ENCODE measurements at places on chromosomes 2 and 18.

DNA sequence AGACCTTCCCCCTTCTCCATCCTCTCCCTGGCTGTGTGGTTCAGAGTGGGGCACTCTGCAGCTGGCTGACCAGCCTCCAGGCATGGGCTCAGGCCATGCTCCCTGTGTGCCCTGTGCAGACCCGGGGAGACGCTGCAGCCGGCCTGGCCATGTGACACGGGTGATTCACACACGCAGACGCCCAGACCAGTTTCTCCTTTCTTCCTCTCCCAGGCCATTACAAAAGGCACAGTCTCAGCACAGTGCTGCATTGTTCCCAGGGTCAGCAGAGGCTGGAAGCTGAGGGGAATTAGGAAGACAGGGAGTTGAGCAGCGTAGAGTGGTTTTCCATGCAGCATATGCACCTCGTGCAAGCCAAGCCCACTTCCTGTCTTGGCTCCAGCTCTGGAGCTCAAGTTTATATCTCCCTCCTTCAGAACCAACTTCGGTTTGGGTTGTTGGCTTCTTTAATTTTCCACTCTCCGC, 288.5 kb downstream of the TNS1 start:
- DNase-seq = peak; percentile 68

DNA sequence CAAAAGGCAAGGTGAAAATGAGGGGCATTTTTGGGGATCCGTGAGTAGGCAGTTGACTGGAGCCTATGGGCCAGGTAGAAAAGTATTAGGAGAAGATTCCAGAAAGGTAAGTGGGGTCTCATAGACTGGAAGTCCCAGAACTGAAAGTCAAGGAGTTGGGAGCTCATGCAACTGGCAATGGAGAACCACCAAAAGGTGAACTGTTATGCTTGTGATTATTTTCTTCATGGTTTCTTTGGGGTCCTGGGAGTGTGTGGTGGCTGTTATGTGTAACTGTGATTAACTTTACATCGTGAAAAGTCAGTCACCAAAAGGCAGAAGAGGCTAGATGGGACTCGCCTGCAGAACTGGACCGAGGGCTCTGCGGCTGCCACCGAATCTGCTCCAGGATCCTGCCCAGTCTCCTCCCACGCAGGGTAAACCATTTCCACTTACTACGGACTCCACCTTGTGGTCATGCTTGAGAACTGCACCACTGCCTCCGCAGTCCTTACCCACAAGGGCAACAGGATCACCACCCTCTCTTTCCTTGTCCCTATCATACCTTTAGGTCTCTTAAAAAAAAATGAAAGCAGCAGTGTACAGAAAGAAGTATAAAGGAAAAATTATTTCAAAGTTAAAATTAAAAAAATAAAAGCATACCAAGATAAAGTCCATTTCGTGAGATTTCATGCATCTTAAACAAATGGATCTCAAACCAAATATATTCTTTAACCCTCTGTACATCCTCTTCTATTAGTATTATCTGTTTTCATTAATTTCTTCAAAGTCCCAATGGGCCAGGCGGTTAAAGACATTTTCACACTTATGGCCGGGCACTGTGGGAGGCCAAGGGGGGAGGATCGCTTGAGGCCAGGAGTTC, 15.6 kb upstream of the CEP68 start:
- peak; percentile 88 for DNase-seq

DNA sequence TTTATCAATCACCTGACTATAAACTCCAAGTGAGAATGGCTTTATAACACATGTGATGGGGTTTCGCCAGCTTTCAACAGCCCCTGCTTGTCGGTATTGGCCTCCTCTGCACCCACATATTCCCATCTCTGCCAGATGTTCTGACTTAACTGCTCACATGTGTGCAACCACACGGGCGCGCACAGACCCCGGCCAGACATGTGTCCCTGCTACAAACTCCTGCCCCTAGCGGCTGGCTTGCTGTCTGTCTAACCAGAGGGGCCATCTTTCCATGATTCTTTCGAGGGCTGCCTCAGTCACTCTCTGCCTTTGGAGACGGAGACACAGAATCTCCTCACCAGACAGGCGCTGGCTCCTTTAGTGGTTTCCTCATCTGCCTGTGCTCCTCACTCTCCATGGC, 15.3 kb downstream of the STON1 start:
- DNase-seq = peak; percentile 50

GRCh38 chr2:88027697-88028389, 11.5 kb upstream of the RNU2-63P start:
- no peak for DNase-seq

GRCh38 chr2:111977240-111977639, 77.8 kb upstream of the TMEM87B start:
- no peak for DNase-seq

DNA sequence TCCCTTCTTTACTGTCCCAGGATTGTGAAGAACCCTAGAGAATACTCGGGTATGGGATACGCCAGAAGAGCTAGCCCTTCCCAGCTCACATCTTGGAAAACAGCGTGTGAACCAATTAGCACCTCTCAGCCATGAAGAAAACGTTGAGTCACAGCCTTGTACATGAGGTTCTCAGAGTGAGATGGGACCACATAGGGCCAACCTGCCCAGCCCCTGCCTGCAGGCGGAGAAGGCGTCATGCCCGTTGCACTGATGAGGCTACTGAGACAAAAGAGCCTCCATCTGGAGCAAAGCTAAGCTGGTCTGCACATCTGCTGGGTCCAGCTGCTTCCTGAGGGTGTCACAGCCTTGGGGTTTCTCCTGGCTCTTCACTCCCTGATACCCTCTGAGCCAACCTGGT, 92.2 kb downstream of the LBH start:
- DNase-seq = no peak

DNA sequence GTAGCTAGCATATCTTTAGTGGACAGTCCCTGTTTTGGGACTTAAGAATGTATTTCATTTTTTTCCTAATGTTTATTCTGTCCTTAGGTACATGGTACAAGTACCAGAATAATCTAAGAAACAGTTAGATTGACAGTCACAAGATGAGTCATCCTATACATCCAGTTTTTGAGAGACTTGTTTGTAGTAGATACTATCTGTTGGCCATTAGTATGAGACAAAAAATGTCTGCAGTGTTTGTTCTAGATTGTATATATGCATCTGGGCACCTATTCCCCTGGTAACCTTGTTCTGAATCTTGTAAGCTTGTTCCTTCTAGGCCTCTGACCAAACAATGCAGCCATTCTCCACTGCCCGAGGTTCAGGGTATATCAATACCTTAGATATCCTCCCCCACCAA, 1343.5 kb downstream of the SUCLG1 start:
- no peak for DNase-seq

GRCh38 chr2:3728104-3729054, 25.0 kb downstream of the DCDC2C start:
- peak; percentile 91 for DNase-seq

- DNase-seq = no peak
Measured at GRCh38 chr2:164110515-164110914, 374.7 kb upstream of the FIGN start.

DNA sequence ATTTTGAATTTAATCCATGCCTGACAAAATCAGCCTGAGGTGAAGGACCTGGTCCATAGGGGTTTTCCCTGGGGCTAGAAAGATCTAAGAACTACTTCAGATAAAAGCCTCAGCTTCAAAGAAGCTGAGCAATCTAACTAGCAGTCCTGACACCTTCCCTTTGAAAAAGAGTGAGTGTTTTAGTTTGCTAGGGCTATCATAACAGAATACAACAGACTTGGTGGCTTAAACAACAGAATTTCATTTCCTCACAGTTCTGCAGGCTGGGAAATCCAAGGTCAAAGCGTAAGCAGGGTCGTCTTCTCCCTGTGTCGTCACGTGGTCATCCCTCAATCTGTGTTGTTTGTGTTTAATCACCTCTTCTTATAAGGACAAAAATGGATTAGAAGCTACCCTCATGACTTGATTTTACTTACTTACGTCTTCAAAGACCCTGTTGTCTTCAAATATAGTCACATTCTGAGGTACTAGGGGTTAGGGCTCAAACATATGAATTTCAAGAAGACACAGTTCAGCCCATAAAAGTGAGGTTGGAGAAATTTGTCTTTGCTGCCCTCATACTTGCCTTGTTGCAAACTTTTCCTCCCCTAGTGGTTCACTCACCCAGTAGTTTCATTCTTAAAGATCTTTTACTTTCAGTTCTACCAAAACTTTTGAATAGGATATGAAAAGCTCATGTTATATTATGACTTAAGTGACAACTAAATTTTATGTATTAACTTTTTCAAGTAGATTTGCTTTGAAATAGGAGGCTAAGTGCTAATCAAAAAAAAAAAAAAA, 673.8 kb downstream of the ARHGAP15 start:
- no peak for DNase-seq

- DNase-seq = no peak
Measured at GRCh38 chr2:144695657-144696056, 175.7 kb upstream of the ZEB2 start.

GRCh38 chr2:217254111-217254510, 394.2 kb upstream of the TNP1 start:
- no peak for DNase-seq

DNA sequence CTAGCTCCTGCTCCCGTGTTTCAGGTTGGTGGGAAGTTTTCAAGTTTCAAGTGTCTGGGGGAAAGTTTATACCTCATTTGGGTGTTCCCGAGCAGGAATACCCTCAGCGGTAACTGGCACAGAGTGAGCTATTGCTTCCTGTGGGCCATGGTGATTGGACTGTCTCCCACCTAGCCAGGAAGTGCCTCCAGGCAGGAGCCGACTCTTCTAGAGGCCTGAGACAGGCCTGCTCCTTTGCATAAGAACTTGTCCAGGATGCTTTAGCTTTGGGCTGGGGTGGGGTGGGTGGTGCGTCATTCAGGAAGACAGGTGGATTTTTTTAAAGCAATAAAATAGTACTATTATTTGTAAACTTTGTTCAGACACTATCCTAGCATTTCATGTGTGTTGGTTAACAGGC, 23.5 kb upstream of the DNMT3A start:
- no peak for DNase-seq

DNA sequence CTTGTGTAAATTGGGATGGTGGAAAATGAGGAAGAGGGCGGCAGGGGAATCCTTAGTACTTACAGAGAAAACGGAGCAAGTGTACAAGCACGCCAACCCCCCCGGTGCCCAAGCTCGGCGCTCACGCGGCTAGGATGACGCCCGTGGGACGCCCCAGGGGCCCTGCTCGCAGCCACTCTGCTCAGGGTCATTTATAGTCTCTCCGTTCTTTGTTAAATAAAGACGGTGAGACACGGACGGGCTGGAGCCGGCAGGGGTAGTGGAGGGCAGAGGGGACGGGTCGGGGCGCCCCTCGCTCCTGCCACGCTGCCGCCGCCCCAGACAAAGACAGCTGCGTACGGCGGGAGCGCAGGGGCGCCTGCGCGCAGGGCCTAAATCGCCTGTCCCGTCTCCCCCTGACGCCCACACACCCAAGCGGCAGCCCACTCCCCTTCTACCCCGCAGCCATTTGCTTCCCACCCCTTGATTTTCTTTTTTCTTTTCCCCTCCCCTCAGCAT, 37.8 kb downstream of the PCBP1 start:
- peak; percentile 94 for DNase-seq

Measured in eye (tissue), 1 donor.